ENCODE measurements at places on chromosomes 6 and 20.

GRCh38 chr6:133991096-133991593 is 38.1 kb downstream of the TBPL1 start:
- no peak for DNase-seq

DNA sequence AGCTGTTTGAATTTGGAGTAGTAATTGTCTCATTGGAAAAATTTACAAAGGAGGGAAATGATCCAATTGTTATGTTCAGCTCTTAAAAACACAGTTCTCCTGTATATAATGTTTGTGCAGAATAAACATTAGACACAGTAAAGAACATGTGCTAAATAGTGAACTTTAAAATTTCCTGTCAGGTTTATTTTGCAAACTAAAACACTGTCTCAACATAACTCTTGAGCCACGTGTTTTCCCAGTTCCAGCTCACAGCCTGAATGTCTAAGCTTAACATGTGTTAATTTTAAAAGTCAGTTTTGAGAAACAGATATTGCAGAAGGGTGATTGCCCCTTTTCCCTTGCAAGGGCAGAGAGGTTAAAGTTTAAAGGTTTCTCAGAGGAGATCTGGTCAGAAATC is 20.6 kb downstream of the EPHA7 start:
- DNase-seq: no peak

DNA sequence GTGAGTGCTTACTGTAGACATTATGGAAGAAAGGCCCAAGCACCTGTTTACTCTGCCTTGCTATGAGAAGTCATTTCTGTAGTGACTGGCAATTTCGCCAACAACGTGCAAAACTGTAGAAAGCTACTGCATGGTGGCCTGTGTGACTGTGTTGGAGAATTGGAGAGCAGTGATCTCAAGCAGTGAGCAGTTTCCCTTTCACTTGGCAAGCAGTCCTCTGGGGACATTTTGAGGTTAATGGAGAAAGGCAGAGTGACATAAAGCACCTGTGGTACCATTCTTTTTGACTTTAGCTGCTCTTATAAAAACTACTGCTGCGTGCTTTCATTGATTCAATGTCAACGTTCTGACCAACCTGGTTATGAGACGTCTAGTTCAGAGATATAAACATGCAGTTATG is 382.6 kb upstream of the JAG1 start:
- no peak for DNase-seq

DNA sequence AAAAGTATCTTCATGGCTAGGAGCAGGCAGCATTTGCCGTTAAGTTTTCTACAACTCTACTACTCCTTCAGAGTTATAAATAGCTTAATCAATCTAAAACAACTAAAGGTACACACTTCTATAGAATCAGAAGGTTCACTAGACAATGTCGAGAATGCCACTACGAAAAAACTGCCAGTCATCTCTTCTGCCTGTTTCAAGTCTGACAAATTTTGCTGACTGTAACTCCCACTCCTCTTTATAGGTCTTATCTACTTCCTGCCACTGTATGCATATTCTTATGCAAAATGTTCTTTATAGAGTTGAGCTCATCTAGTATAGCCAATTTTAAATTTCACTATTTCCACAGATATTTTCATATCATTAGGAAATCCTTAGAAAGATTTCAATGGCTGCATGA is 160.1 kb downstream of the EYS start:
- DNase-seq: no peak

DNA sequence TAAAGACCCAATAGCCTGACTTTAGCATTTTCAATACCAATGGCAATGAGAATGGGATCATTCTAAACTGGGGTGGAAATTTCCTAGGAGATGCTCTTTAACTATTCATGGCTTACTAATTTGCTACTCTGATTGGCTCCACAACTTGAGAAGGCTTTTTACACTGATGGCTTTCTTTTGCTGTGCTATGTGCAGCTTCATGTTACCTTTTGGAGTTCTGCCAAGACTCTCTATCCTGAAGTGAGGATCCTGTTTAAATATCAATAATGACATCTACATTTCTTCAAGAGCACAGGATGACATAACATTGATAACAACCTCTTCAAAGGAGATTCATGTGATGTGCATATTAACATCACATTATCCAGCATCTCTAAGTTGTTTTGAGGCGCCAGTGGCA is 43.4 kb upstream of the SIRPG start:
- no peak for DNase-seq

DNA sequence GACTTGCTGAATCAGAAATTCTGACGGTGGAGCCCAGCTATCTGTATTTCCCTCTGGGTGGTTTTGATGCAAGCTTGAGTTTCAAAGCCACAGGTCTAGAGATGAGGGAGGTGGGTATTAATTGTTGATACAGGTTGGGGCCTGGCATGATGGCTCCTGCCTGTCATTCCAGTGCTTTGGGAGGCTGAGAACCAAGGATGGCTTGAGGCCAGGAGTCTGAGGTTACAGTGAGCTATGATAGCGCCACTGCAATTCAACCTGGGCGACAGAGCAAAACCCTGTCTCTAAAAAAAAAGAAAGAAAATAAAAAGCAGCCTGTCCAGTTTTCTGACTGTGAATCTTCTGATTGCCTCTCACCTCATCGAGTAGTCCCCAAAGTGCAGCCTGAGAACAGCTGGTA is 184.8 kb upstream of the SASH1 start:
- DNase-seq: no peak

- no peak for DNase-seq
Measured at GRCh38 chr20:63316502-63316921, 23.5 kb downstream of the COL20A1 start.

All from activated CD8-positive, alpha-beta memory T cell treated with anti-CD3 and anti-CD28 coated beads for 4 hours (primary cell).